ENCODE measurements at places on chromosomes 12 and 14.

GRCh38 chr14:23829736-23830471 lies 123.7 kb upstream of the DHRS4 start:
- no peak for DNase-seq

- DNase-seq: no peak
These were observed 16.1 kb upstream of the KRT80 start for GRCh38 chr12:52207895-52208294.

DNA sequence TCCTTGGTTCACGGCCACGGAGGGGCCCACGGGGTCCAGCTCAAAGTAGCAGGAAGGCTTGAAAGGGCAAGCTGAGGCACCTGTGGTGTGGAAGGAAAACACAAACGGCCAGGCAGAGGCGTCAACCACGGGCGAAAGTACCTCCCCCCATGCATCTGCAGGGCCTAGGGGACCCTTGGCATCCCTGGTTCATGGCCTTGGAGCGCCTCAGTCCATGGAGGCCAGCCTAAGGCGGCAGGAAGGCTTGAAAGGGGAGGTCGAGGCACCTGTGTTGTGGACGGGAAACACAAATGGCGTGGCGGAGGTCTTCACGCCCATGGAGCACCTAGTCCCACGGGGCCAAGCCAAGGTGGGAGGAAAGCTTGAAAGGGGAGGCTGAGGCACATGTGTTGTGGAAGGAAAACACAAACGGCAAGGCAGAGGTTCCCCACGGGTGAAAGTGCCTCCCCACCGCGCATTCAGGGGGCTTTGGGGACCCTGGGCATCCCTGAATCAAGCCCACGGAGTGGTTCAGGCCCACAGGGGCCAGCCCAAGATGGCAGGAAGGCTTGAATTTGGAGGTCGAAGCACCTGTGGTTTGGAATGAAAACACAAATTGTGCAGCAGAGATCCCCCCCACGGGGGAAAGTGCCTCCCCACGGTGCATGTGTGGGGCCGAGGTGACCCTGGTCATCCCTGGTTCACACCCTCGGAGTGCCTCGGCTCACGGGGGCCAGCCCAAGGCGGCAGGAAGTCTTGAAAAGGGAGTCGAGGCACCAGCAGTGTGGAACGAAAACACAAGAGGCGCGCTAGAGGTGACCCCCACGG lies 380.8 kb downstream of the ALG10 start:
- no peak for DNase-seq

DNA sequence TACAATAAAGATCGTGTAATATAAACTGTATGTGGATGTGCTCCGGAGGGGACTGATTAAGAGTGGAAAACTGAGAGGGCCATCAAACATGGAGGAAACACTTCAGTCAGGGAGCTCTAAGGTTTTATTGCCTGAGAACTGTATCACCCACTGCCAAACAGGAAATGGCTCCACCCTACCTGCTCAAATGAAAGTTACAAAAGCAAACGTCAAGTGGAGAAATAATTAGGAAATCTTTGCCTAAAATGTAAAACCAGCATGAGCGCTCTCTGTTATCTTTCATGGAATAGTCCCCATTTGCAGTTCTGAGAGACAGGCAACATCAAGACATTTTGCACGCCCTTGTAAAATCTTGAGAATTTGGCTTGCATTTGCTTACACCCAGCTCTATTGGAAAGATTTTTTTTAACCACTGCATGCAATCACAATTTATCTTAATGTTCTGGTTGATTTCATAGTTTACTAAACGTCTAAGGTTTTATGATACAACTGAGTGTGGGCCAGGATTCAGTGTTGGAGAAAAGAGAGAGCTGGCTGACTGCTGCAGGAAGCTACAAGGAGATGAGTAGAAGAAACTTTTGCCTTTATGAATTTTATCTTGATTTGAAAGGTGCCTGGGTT lies 344.0 kb upstream of the PRICKLE1 start:
- DNase-seq: no peak

All from stimulated activated naive CD4-positive, alpha-beta T cell (primary cell).